ENCODE measurements at places on chromosomes 3 and 15. TPM values are rescaled to one million over a fixed set of nuclear protein-coding genes. Genes with fewer than 3 reads are reported as not detected.

FRMD4B gene
- 0.30 TPM for polyA plus RNA-seq

SLC9C1 gene
- polyA plus RNA-seq = not detected

SMCO1 gene
- not detected for polyA plus RNA-seq

SYNPR gene
- not detected for polyA plus RNA-seq

STRIT1 gene
- not detected for polyA plus RNA-seq

COL6A6 gene
- not detected for polyA plus RNA-seq

UNC13C gene
- not detected for polyA plus RNA-seq

LRRC15 gene
- not detected for polyA plus RNA-seq

RYK gene
- polyA plus RNA-seq = 16.6 TPM

PAK6 gene
- 0.04 TPM for polyA plus RNA-seq

SCAMP5 gene
- polyA plus RNA-seq = not detected

LMOD3 gene
- polyA plus RNA-seq = not detected

TTLL13 gene
- polyA plus RNA-seq = not detected

MGLL gene
- polyA plus RNA-seq = 0.12 TPM

IQCF5 gene
- polyA plus RNA-seq = not detected

LDHAL6B gene
- not detected for polyA plus RNA-seq

LIPC gene
- polyA plus RNA-seq = 0.41 TPM

LRRC2 gene
- 0.01 TPM for polyA plus RNA-seq

GPR62 gene
- polyA plus RNA-seq = not detected

NAALADL2 gene
- polyA plus RNA-seq = 0.88 TPM

UPK1B gene
- polyA plus RNA-seq = 0.64 TPM

NR1I2 gene
- not detected for polyA plus RNA-seq

UCN2 gene
- not detected for polyA plus RNA-seq

SPATA12 gene
- not detected for polyA plus RNA-seq

TMEM212 gene
- not detected for polyA plus RNA-seq

BNC1 gene
- not detected for polyA plus RNA-seq

CFAP161 gene
- 62.1 TPM for polyA plus RNA-seq

CACNA2D2 gene
- 0.27 TPM for polyA plus RNA-seq

KNL1 gene
- 52.8 TPM for polyA plus RNA-seq

TM4SF18 gene
- polyA plus RNA-seq = not detected

TGM4 gene
- not detected for polyA plus RNA-seq

SIDT1 gene
- not detected for polyA plus RNA-seq

SPTBN5 gene
- polyA plus RNA-seq = not detected

ACAN gene
- not detected for polyA plus RNA-seq

ASB14 gene
- polyA plus RNA-seq = not detected

SLC22A13 gene
- polyA plus RNA-seq = 0.09 TPM

APEH gene
- 111 TPM for polyA plus RNA-seq

FBXL2 gene
- polyA plus RNA-seq = 6.3 TPM

TICRR gene
- 13.7 TPM for polyA plus RNA-seq

ENTPD3 gene
- 0.58 TPM for polyA plus RNA-seq

SV2B gene
- polyA plus RNA-seq = 0.11 TPM

GOLGA6A gene
- polyA plus RNA-seq = not detected

FAM107A gene
- not detected for polyA plus RNA-seq

CKMT1A gene
- polyA plus RNA-seq = 7.7 TPM

ANKUB1 gene
- not detected for polyA plus RNA-seq

LRRC31 gene
- not detected for polyA plus RNA-seq

LACTB gene
- 8.3 TPM for polyA plus RNA-seq

CFAP100 gene
- not detected for polyA plus RNA-seq

GRIP2 gene
- not detected for polyA plus RNA-seq

DOCK3 gene
- polyA plus RNA-seq = 0.03 TPM

XCR1 gene
- polyA plus RNA-seq = not detected

EIF4G1 gene
- polyA plus RNA-seq = 241 TPM

ZCWPW2 gene
- 0.40 TPM for polyA plus RNA-seq

CLRN1 gene
- not detected for polyA plus RNA-seq

GOLGA6L4 gene
- 4.3 TPM for polyA plus RNA-seq

SLC2A2 gene
- not detected for polyA plus RNA-seq

PATL2 gene
- 0.55 TPM for polyA plus RNA-seq
